Activated CD8-positive, alpha-beta T cell treated with anti-CD3 and anti-CD28 coated beads, Interleukin-2, amount 10 ng/mL, durations not matched to agents 7 days and 5 days (primary cell): ENCODE measurements at places on chromosomes 16 and 17.

DNA sequence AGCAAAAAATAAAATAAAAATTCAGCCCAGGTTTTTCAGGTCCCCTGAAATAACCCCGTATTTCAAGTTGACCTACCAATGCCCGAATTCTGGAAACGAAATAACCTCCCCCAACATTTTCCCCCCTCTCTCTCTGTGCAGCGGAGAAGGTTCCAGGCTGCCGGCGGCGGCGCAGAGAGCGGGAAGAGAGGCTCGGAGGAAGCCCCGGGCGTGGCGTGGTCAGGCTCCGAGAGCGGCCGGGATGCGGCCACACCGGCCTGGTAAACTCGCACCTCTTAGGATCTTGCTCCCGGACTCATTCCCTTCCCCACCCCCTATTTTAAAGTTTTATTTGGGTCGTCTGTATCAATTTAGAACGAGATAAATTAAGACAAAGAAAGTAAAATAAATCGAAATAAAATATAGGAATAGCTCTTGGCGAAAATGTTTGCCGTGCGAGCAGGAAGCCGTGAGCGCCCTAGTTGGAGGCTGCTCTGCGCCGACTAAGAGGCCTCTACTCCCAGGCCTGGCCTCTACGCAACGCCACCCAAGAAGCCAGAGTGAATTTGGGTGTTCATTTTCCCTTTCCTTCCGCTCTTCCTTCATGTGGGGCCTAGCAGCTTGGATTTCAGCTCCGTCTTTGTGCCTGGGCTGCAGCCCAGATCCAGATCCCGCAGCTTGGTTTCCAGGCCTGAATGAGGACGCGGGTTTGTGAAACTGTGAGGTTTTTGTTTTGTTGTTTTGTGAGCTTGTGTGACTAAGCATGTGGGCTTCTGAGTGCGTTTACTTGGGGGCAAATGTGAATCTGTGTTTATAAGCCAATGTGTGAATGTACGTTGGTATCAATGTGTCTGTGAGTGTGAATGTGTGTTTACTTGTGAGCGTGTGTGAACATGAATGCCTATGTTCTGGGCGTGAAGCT, 1.5 kb upstream of the HOXB6 start:
- no peak for DNase-seq

DNA sequence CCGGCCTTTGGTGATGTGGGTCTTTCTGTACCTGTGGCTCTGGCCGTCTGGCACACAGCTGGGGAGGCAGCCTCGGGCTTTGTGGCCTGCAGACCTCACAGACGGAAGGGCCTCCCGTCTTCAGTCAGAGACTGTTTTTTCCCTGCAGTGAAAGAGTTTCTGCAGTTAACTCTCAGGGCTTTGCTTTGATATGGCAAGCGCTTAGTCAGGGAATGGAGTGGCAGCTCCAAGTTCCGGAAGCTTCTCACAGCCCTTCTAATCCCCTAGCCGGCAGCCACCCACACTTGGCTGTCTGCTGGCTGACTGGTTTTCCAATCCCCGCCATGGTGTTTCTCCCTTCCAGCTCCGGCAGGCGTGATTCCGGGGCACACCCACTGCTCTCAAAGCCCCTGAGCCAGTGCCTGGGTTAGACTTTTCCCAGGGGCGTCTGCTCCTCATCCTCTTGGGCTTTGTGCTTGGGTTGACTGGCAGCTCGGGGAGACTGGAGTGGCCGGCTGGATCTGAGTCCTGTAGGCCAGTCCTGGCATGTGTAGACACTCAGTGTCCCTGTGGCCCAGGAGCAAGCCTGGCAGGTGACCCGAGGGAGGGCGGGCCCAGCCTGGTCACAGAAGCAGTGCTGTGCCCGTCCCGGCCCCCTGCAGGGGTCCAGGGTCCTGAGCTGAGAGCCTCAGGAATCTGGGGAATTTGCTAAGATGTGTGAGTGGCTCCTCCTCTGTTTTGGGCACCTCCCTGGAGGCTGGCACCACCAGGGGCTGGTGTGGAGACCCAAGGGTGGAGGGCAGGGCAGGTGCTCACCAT, 29.9 kb downstream of the BAIAP2 start:
- no peak for DNase-seq

GRCh38 chr17:61247439-61247838, 152.2 kb upstream of the TBX2 start:
- no peak for DNase-seq

DNA sequence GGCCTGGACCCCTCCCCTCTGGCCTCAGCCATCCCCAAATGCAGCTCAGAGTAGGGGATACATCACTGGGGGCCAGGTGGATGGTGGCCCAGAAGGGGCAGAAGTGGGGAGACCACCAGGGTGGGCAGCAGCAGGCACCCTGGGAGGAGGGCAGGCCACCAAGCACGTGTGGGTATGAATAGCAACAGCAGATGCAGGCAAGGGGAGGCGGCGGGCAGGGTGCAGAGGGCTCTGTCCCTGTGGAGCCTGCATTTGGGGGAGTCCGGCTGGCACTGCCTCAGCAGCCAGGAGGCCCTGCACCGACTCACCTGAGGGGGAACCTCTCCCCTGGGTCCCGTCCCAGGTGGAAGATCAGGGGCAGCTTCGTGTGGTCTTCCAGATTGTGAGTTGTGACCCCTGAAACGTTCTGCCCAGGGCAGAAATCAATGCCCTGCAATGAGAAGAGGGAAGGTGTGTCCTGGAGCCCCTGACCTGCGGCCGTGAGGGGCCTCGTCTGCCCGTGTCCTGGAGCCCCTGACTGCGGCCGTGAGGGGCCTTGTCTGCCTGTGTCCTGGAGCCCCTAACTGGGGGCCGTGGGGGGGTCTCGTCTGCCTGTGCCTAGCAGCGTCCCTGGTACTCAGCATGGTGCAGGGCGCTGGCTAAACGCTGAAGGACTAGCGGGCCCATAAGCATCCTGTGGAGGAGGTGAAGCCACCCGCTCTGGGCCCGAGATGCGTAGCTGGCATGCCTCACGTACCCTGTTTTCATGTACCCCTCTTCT, 10.7 kb upstream of the APRT start:
- no peak for DNase-seq

GRCh38 chr16:55264949-55265348, 59.1 kb upstream of the IRX6 start:
- DNase-seq, result no peak

DNA sequence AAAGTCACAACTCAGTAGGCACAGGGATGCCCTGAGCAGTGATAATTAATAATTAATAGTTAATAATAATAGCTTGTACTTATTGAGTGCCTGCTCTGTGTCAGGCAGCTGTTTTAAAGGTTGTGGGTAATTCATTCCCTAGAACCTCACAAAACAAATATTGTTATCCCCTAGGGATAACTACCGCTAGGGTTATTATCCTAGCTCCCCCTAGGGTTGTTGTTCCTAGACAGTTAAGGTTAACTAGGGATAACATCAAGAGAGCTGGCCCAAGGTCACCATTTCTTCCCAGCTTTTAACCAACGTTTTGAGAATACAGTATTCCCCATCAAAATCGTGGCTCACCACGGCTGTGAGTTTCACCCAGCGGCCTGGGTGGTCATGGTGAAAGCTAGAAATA, 180.1 kb downstream of the PRKCB start:
- no peak for DNase-seq

DNA sequence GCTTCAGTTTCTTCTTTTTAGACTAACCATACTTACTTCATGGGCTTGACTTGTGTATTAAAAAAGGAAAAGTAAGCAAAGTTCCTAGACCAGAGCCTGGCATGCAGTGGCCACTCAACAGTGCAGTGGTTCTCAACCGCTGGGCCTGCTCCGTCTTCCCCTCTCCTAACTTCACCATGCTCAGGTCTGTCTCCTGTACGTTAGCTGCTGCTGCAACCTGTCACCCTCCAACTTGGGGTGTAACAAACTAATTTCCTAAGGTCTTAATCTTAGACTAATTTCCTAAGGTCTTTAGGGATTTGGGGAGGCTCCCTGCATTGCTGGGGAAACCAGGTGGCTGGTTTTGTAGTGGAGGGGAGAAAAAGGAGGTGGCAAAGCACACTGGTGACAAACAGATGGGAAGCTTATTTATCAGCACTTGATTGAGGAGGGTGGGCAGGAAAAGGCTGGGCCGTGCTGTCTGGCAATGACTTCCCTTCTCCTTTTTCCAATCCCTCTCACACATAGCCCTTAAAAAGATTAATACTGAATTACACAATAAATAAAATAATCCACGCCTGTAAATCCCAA, 2.2 kb upstream of the ARL4D start:
- no peak for DNase-seq

DNA sequence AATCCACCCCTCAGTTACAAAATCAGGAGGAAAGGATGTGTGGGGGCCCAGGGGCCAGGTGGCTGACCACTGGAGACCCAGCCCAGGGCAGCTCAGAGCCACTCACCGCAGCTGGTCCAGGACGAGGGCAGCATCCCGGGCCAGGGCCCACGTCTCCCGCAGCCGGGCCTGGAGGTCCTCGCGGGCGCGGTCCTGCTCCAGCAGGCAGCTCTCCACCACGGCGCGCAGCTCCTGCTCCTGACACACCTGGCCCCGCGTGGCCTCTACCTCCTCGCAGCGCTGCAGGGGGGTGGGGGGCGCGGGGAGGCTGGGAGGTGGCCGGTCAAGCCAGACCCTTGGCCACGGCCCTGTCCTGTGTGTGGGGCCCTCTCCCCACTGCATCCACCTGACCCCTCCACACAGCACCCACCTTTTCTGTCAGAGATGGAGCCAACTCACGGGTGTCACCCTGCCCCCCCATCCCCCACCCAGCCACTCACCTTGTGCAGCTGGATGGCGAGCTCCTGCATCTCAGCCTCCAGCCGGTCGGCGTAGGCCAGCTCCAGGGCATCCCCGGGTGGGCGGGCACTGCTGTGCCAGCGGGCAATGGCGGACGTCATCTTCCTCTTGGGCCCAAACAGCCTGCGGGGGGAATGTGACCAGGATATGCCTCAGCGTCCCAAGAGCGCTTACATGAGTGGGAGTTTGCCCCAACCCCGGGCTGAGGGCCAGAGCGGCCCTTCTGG, 5.1 kb downstream of the NUDT16L1 start:
- no peak for DNase-seq

GRCh38 chr17:46928467-46929261, 5.7 kb downstream of the GOSR2 start:
- no peak for DNase-seq

DNA sequence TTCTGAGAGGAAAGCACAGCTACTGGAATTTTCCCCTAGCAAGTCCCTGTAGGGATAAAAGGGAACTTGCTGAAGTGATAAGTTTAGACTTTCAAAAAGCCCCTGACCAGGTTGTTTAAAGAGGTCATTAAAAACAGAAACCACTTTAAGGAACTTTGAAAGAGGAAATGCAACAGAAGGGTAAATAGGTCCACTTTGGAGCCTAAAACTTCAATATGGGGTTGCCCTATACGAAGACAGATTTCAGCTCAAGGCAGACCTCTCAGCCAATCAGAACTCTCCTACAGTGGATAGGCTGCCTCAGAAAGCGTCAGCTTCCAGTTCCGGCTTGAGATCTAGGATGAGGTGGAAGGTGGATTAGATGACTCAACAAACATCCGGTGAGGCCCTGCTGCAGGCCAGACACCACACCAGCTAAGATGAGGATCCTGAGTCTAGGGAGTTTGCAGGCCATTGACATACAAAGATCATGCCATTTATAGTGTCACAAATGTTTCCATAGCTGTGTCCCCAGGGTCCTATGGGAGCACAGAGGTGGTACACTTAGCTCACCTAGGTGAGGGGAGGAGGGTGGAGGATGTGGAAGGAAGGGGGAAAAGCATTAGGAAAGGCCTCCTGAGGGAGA, 7.9 kb upstream of the MFSD6L start:
- DNase-seq, result no peak

DNA sequence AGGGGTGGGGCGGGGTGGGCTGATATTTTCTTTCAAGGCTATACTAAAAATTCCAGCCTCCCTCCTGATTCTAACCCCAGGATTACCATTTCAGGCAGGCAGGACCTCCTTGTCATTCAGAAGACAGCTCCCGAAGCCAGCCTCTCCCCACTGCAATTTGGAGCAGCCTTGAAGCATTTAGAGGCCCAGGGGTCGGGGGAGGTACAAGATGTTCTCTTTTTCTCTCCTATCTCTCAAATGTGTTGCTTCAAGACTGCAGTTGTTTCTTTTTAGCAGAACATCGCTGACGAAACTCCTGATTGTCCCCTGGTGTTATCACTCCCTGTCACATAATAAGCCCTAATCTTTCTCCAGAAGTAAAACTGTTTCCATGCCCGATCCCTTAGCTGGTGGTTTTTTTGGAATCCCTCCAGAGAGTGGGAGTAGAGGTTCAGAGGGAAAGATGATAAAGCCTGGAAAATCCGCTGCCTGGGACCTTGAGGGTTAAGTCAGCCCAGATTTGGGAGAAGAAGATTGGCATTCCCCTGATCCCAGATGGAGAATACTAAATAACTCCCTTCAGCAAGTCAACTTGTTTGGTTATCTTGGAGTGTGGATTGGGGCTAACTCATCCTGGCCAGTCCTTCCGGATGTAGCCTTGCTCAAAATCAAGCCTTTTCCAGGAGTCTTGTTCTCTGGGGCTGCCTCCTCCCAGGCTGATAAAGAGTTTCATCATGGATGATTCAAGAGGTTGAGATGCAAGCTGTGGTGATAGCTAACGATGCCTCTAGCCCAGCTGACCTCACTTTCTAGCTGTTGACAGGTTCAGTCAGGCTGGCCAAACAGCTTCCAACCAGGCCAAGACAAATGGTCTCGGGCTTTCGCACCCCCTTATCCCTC, 71.3 kb downstream of the SOX9 start:
- no peak for DNase-seq

GRCh38 chr17:4836221-4836620, 3.1 kb downstream of the MINK1 start:
- no peak for DNase-seq

DNA sequence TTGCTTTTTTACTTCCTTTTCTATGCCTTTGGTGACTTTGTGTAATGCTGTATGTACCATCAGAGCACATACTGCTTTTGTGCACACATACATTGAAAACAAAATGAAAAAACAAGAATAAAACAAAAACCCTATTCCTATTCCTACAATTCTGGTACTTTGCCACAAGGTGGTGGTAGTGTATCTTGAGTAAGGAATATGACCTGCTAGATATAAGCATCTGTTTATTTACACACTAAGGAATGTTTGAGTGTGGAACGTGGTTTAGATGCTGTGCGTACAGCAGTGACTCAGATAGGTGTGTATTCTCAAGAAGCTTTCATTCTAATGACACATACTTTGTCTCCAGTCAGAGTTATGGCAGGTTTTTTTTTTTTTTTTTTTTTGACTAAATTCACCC, 606.2 kb downstream of the WWOX start:
- no peak for DNase-seq

DNA sequence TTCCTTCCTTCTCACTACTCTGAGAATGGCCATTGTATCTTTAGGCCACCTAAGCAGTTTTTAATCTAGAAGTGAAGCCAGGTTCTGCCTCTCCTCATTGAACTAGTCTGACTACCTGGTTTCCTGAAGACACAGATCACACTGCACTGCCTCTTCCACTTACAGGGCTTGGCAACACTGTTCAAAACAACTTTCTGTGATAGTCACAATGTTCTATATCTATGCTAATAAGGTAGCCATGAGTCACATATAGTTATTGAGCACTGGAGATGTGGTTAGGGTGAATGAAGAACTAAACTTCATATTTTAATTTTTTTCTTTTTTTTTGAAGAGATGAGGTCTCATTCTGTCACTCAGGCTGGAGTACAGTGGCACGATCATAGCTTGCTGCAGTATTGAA, 26.9 kb downstream of the RND2 start:
- DNase-seq, result no peak
